ENCODE measurements at places on chromosomes 13 and 19.

DNA sequence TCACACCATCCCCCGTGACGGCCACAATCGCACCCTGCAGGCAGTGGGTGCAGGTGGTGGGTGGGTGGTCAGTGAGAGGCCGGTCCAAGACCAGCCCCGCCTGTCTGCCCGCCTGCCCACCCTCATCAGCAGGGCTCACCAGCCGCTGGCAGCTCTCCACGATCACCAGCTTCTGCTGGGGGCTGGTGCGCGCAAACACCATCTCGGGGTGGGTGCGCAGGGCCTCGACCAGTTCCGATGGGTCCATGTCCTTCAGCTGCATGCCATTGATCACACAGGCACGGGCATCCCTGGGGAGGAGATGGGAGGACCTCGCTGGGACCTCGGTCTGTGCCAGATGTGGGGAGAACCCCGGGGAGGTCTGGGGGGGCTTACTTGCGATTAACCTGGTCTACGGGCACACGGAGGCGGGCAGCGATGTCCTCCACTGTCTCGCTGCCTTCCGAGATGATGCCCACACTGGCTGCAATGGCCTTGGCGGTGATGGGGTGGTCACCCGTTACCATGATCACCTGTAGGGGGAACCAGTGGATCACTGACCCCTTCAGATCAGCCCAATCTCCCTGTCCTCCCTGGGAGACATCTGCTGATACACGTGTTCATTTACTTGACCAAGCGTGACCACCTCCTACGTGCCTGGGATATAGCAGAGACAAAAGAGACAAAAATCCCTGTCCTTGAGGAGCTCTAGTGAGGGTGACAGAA is 8.0 kb downstream of the ATP4A start:
- DNase-seq = no peak

DNA sequence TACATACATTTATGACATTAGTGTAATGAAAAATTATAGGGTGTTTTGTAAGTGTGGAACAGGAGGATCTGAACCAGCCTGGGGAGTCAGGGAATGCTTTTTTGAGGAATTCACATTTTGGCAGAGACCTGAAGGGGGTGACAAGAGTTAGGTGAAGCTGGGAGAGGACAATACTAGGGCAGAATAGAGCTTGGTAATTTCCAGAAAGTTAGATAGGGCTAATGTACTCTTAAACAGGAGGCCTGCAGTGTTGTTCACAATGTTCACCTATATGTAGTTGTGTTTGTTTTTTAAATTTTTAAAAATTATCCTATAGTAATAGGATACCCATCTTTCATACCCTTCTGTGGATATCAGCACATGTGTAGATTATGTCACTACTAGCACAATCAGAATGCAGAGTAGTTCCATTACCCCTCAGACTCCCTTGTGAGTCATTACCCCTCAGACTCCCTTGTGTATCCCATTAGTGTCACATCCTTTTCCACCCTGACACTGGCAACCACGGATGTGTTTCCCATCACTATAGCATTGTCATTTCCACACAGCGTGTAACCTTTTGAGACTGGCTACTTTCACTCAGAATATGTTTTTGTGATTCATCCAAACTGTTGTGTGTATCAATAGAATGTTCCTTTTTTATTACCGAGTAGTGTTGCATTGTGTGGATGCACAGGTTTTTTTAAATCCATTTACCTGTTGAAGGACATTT is 43.1 kb downstream of the PCCA start:
- DNase-seq = no peak

- DNase-seq = no peak
These were observed at the start of gene ADAMTSL5 for GRCh38 chr19:1512671-1513498. TSS of gene ADAMTSL5 (minus strand) at chr19:1513019. CDS start at chr19:1510943, 2,076 bp downstream.

- no peak for DNase-seq
These were observed 1651.9 kb upstream of the MIR17HG start for GRCh38 chr13:89695343-89696257.

DNA sequence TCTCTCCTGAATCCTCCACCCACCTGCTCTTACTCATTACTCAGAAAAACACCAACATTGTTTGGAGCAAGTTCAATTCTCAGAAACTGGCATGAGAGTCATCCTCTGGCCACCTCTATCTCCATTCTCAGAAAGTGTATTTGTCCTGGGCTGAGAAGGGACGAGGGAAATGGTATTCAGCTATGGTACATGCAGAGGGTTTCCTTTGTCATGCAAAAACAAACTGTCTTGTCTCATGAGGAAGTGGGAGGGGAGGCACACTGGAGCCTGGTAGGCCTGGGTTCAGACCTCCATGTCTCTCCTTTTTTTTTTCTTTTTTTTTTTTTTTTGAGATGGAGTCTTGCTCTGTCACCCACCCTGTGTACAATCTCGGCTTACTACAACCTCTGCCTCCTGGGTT is 31.9 kb upstream of the LILRA2 start:
- no peak for DNase-seq

GRCh38 chr19:869245-870177 is 10.0 kb downstream of the CFD start:
- DNase-seq = no peak

- no peak for DNase-seq
These were observed 723.8 kb downstream of the UQCRFS1 start for GRCh38 chr19:28489126-28489660.

- no peak for DNase-seq
These were observed 368.4 kb downstream of the KLF12 start for GRCh38 chr13:73765651-73766384.

GRCh38 chr19:17107546-17108452 is 32.2 kb downstream of the MYO9B start:
- DNase-seq = peak; percentile 43

DNA sequence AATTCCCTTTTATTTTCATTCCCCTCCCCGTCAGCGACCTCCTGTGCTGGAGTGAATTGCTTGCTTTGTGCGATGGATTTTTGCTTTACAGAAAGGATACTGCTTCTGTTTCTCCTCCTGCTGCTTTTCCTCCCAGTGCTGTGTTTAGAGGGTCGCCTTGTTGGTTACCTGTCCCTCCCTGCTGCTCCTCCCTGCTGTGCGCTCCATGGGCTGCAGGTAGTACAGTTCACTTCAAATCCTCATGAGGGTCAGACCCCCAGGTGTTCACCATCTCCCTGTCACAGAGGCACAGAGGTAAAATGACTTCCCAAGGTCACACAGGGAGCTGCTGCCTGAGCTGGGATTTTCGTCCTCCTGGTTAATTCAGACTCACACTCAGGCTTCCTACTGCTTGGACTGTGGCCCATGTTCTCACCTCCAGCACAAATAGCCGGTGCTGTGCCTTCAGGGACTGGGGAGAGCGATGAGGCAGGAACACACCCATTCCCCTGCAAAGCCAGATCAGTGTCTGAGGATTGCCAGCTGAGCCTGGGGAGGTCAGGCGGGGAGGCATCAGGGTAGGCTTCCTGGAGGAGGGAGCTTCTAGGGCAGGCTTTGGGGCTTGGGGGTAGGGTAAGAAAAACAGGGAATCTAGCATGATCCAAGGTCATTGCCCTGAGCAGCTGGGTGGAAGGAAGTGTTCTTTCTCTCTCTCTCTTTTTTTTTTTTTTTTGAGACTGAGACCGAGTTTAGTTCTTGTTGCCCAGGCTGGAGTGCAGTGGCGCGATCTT is 14.4 kb downstream of the BICRA start:
- no peak for DNase-seq

- no peak for DNase-seq
These were observed 4.5 kb downstream of the ATP4B start for GRCh38 chr13:113653264-113654174.

DNA sequence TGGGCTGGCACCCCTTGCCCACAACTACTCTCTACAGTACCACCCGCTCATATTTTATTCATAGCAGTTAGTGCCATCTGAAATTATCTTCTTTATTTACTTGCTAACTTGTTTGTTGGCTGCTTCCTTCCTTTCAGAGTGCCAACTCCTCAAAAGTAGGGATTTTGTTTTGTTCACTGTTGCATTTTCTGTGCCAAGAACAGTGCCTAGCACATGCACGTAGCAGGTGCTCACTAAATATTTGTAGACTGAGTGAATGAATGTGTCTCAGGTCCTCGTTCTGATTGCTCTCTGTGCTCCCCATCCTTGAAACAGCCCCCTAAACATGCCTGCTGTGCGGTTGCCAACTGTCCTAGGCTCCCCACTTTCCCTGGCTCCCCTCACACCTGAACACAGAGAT is 1.5 kb downstream of the GIPC1 start:
- DNase-seq = no peak

DNA sequence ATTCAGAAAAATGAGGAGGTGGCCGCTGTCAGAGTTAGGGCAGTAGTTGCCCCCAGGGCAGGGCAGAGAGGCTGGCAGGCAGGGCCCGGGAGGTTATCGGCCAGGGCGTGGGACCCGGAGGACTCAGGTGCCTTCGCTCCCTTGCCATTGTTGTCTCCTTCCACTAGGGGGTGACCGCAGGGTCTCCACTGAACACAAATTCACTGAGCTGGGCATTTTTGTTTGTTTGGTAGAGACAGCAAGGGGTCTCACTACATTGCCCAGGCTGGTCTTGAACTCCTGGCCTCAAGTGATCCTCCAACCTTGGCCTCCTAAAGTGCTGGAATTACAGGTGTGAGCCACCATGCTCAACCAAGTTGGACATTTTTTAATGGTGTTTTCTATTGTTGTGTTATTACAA is 25.1 kb downstream of the CARS2 start:
- DNase-seq = no peak

GRCh38 chr13:106874323-106874722 is 306.4 kb upstream of the ARGLU1 start:
- DNase-seq = no peak

DNA sequence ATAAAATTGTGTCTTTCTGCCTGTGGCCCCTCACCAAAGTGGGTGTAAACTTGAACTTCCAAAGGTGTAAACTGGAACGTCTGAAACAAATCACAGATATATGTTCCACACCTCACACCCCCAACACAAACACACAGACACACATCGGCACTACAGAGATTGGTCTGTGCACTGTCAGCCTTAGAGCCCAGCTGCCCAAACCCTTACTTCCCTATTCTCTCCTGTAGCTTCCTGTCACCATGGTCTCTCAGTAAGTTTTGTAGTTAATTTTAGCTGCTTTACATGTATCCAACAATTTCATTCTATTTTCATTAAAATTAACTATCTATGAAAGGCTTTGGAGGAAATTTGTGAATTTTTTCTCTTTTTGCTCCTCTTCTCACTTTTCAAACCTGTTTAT is 5.4 kb downstream of the TM9SF2 start:
- DNase-seq = no peak

DNA sequence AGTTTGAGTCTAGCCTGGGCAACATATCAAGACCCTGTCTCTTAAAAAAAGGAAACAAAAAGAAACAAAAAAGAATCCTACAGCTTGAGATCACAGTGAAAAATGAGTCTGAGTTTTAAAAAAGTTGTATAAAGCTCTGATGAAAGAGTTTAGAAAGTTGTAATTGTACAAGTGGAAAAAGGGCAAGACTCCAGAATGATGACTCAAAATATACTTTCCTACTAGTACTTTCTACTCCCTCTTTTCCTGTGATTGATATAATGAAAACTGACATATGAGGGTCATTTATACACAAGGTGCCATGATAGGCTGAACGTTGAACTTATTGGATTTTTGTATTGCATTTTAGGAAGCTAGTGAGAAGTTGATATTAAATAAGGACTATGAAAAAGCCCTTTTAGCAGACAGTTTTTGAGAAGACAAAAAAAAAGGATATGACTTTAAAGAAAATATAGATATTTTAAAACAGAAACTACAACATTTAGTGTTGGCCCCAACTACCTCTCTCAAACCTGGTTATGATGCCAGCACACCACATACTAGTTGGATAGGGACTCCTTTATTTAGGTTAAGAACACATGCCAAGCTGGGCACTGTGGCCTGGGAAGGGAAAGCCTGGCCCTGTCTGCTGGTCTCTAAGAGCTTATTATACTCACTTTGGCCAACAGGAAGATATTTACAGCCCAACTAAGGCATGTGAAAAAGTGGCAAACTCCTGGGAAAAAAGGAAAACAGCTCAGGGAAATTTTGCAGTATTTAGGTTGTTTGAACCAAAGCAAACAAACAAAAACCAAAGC is 116.6 kb downstream of the KL start:
- DNase-seq = no peak

DNA sequence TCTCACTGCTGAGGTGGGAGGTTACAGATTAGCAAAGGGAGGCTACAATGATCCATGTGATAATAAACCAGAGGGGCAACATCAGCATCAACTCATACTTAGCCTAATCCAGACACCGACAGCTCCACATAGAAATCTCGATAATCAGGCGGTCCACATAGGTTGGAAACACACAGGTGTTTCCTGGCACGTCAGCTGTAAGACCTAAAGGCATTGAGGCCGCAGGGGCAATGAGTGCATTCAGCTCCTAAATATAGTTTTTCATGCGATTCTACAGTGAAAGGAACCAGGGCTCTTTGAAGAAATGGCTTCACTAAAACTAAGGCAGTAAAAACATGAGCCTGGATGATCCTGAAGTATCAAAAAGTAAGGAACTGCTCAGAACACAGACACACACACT is 19.3 kb downstream of the PLPP2 start:
- DNase-seq = no peak

DNA sequence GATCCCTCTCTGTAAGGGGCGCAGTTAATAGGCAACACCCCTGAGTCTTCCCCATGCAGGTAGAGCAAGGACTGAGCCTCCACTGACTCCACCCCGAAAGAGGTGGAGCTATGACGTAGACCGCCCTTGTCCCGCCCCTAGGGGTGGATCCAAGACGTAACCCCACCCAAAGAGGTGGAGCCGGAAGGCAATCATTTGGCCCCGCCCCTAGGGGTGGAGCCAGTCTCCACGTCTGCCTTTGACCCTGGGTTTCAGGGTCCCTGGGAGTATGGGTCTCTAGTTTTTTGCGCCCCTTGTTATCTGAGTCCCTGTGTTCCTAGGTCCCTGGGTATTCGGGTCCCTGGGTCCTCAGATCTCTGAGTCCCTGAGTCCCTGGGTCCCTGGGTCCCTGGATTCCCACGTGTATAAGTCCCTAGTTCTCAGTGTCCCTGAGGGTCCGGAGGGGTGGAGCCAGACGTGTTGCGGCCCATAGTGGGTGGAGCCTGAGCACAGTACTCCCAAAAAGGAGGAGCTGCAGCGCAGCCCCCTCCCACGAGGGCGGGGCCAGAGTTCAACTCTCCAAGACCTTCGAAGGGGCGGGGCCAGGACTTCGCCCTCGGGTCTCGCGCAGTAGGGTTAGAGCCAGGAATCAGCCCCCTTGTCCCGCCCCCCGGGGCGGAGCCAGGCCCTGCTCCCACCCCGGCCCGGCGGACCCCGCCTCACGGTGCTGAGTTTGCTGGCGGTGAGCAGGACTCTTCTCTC is 5.3 kb downstream of the DENND1C start:
- DNase-seq = no peak

GRCh38 chr19:41528106-41528505 is 47.9 kb upstream of the CEACAM21 start:
- DNase-seq = no peak

DNA sequence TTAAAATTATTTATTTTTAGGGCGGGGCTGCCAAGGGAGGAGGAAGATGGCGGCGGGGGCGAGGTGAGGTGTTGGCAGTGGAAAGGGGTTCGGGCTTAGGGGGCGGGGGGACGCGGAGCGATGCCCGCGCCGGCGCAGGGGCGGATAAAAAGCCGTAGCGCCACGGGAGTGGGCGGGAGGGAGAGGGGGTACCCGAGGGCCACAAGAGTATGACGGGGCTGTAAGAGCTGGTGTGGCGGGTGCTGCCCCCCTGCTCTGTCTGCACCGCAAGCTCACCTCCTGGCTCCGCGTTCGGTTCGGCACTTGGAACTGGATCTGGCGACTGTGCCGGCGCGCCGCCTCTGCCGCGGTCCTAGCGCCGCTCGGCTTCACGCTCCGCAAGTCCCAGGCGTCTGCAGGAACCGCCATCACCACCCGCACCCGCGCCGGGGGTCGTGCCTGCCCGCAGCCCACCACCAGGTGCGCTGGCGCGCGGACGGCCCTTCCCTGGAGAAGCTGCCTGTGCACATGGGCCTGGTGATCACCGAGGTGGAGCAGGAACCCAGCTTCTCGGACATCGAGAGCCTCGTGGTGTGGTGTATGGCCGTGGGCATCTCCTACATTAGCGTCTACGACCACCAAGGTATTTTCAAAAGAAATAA is 265.2 kb upstream of the SGCG start:
- no peak for DNase-seq

All from LNCaP clone FGC (cell line).